ENCODE measurements at places on chromosomes 3 and 15.

DNA sequence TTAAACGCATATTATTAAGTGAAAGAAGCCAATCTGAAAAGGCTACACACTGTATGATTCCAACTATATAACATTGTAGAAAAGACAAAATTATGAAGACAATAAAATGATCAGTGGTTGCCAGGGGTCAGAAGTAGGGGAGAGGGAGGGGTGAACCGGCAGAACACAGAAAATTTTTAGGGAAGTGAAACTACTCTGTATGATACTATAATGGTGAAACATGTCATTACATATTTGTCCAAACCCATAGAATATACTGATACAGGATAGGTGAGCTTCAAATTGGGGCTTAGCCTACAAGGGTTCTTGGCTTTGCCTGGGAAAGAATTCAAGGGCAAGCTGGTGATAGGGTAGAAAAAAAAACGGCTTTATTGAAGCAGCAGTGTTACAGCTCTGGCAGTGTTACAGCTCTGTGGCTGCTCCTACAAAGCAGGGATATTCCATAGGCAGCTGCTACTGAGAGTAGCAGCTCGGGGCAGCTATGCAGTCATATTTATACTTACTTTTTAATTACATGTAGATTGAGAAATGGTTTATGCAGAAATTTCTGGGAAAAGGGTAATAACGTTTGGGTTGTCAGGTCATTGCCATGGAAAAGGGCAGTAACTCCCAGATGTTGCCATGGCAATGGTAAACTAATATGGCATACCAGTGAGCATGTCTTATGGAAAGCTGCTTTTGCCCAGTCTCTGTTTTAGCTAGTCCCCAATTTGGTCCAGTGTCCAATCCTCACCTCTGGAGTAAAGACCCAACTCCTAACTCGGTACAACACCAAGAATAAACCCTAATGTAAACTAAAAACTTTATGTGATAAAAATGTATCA lies 125.1 kb upstream of the SLC25A36 start:
- no peak for ATAC-seq

GRCh38 chr15:35998663-35999602 lies 453.0 kb upstream of the DPH6 start:
- no peak for ATAC-seq

DNA sequence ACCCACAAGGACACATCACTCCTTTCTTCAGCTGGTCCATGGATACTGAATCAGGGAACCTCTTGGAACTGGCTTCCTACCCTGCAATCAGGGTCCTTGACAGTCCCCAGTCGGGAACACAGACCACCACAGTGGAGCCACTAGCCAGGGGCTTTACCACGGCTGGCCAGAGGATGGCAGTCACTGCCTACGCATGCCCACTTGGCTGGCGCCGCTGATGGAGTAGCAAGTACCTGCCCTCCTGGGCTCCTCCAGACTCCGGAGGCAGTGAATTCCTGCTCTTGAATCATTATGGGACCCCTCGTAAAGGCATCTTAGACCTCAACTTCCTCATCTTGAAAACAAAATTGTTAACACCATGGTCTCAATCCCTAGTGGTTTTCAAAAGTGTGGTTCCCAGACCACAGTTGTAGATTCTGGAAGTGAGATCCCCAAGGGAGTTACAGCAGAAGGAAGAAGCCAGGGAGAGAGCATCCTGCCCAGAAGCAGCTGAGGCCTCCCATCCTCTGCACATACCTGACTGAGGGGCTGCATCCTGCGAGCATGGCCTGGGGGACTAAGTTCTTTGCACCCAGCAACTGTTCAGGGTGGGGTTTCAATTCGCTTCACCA lies 9.1 kb upstream of the SKIC8 start:
- peak; percentile 72 for ATAC-seq

DNA sequence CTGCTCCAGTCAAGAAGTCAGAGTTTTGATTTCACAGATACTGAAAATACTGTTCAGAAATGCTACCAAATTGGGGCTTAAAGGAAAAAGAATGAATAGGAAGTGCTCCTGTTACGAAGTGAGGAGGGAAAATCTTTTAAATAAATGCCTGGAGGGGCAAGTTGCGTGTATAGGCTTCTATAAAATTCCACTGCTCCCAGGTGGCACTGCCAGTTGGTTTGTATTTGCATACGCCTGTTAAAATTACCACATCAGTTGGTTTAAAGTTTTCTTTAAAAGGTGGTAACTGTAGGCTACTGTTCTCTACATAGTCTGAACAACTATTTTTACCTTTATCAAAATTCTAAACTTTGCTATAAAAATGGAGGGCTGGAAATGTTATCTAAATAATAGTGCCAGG lies 123.5 kb downstream of the DLG1 start:
- ATAC-seq, result no peak

GRCh38 chr15:44414001-44414400 lies 13.4 kb upstream of the CTDSPL2 start:
- ATAC-seq, result peak; percentile 92

GRCh38 chr15:93282808-93283207 lies 193.8 kb upstream of the RGMA start:
- no peak for ATAC-seq

- no peak for ATAC-seq
Observed at GRCh38 chr3:156612903-156613302, 58.0 kb upstream of the SSR3 start.

Data from activated T-helper 17 cell treated with anti-CD3 and anti-CD28 coated beads, Interleukin-2, amount 50 U/mL, for 72 hours (primary cell).